ENCODE measurements at places on chromosomes 7 and 10.

DNA sequence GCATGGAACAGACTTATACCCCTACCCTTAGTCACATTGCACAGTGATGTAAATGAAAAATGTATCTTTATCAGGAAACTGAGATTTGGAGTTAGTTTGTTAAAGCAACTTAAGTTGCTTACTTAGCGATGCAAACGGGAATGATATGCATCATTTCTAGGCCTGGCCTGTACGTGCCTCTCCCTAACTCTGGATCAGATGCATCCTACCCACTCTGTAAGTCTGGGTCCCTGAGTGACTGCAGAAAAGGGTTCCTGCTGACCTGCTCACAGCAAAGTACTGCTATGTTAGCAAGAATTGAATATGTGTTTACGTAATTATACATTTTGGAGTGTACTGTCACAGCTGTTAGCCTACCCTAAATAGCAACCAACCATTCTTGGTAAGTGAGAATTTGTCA lies 30.7 kb upstream of the PRTFDC1 start:
- no peak for DNase-seq

DNA sequence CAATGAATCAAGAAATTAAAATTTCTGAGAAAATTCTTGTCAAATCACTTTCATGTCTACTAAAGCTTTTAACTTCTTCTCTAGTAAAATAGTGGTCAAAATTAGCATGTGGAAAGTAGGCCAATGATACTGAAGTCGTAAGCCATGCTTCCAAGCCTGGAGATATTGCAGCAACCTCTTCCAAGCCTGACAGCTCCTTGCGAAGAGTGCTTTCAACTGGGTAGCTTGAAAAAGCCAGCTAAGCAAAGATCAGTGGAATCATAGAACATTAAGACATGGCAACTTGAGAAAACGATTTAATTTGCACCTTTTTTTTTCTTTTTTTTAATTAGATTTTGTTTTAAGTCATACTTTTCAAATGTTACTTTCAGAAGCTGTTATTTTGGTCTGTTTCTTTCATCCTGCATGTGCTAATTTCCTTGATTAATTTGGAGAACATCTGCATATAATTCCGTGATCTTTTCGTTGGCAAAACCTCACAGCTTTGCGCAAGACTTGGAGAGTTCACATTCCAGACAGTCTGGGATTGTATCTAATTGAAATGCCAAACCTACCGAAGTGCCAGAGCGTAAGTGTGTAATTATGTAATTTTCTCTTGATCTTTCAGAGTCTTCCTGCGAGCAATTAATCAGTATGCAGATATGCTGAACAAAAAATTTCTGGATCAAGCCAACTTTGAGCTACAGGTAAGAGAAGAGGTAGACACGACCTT lies 142.2 kb upstream of the INSYN2A start:
- DNase-seq: no peak

- DNase-seq: no peak
Observed at GRCh38 chr10:60082744-60083344, 176.5 kb upstream of the CCDC6 start.

- no peak for DNase-seq
Observed at GRCh38 chr7:45401851-45402250, 172.3 kb upstream of the ADCY1 start.

GRCh38 chr7:106752367-106752766 lies 91.4 kb upstream of the CCDC71L start:
- DNase-seq: no peak

GRCh38 chr7:129205987-129206785 lies 17.8 kb downstream of the SMO start:
- DNase-seq: no peak

- DNase-seq: no peak
Observed at GRCh38 chr10:80536361-80536835, 1.3 kb upstream of the SH2D4B start.

DNA sequence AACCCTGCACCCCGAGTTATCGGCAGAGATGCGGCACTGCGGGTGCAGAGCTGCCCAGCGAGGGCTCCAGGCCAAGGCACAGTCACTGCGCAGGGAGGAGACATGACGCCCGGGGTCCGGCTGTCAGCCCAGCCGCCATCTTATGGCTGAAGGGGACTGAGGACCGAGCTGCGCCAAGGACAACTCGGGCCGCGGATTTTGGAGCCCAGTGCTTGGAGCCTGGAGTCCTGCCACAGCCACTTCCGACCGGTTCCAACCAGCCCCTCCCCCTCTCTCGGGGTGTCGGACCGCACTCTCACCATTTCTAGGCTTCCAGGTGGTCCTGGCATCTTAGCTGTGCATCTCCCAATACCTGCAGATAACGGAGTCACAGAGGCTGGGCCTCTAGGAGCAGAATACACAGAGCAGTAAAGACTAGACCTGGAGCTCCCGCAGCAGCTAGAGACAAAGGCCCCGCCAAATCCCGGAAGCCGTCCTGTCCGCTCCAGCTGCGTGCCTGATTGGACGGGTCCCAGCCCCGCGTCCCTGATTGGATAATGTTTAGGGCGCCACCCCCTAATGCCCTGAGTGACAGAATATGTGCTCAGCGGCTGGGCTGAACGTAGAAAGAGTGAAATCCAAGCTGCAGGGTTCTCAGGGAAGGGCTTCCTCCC lies at the start of gene ZNF680:
ZNF680 (minus strand) TSS at position 446 of the 653 bp plus-strand sequence; CDS start at position 329, 117 bp downstream.
- peak; percentile 97 for DNase-seq

GRCh38 chr7:90271753-90272152 lies 26.8 kb downstream of the CFAP69 start:
- no peak for DNase-seq

GRCh38 chr10:21347043-21347784 lies 178.3 kb downstream of the SKIDA1 start:
- no peak for DNase-seq

GRCh38 chr7:91835826-91836368 lies 44.6 kb downstream of the MTERF1 start:
- DNase-seq: no peak

DNA sequence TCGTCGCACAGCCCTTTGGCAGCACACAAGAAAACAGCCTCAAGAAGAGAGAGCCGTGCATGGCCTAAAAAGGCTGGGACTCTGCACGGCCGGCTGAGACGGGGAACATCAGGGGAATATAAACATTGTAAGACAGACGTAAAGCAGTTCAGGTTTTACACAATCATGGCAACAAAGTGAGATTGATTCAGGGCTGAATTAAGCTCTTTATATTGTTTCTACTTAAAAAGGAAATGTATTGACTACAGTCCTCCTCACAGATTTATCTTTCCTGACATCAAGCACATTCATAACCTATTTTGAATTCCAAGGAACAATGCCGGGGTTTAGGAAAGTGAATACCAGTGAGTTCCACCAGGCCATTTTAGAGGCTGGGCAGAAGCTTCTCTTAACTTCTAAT lies 25.2 kb downstream of the SORBS1 start:
- no peak for DNase-seq

DNA sequence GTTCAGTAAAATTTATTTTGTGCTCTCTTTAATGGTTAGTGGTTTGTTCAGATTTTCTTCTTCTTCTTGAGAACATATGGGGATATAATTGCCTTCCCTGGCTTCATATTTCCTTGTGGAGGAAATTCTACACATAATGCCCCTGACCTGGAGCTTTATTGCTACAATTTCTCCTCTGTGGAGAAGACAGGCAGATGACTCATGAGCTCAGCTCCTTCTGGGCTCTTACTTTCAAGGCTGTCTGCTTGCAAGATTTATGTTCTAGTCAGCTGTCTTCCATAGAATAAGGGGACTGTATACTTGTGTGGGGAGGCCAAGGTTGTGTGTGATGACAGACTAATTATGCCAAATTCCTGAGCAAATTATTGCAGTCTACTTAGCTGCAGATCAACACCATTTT lies 1.6 kb downstream of the LRRD1 start:
- DNase-seq: no peak

DNA sequence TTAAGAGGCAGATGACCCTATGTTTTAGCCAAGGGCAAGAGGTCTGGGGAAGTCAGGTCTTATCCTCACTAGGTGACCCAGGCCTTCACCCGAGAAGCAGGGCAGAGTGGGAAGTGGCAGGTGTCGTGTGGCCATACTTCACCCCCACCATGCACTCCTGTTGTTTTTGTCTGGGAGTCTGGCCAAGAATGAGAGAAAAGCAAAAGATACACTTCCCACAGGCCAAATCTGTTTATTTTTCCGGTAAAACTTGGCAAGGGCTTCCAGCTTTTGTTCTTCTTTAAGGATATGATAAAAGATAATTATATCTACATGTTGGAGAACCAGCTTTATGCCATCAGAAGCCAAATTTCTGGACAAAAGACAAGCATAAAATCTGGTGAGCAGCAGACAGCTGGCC lies 137.4 kb upstream of the CDC14C start:
- DNase-seq: no peak

GRCh38 chr7:158976849-158977593 lies 120.7 kb downstream of the DYNC2I1 start:
- peak; percentile 82 for DNase-seq

GRCh38 chr7:80216996-80217842 lies 82.6 kb downstream of the GNAI1 start:
- no peak for DNase-seq

- no peak for DNase-seq
Observed at GRCh38 chr10:82737549-82737948, 862.6 kb downstream of the NRG3 start.

- peak; percentile 28 for DNase-seq
Observed at GRCh38 chr7:2978408-2978807, 65.3 kb downstream of the CARD11 start.

GRCh38 chr10:97532935-97533671 lies 34.4 kb downstream of the UBTD1 start:
- DNase-seq: no peak

GRCh38 chr10:119309423-119309770 lies 102.0 kb downstream of the GRK5 start:
- no peak for DNase-seq

GRCh38 chr10:82282782-82283456 lies 407.9 kb downstream of the NRG3 start:
- DNase-seq: no peak

DNA sequence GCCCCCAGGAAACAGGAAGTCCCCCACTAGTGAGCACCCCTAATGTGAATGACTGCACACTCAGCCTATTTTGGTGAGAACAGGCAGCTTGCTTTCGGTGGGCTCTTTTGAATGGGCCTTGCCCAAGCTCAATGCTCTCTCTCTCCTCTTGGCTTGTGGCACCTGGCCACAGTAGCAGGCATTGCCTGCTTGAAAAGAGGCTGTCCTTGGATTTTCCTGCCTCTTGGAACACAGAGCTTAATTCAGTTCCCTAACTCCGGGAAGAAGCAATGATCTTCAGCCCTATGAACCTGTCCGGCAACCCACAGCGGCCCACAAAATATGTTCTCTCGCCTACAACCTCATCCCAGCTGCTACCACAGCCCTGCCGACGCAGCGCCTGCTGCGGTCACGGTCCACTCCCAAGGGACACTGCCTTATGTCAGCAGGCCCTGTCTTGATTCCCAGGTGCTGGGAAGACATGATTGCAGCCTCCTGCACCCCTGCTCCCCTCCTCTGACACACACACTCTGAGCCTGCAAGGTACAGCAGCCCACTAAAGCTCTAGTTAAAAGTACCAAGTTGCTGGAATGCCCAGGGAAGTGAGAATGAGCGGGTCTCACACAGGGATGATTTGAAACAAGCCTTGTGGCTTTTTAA lies 715.5 kb upstream of the GALNT17 start:
- DNase-seq: no peak

- no peak for DNase-seq
Observed at GRCh38 chr10:124346831-124347230, 71.9 kb downstream of the OAT start.

- DNase-seq: no peak
Observed at GRCh38 chr10:59580026-59580863, 129.4 kb downstream of the SLC16A9 start.

DNA sequence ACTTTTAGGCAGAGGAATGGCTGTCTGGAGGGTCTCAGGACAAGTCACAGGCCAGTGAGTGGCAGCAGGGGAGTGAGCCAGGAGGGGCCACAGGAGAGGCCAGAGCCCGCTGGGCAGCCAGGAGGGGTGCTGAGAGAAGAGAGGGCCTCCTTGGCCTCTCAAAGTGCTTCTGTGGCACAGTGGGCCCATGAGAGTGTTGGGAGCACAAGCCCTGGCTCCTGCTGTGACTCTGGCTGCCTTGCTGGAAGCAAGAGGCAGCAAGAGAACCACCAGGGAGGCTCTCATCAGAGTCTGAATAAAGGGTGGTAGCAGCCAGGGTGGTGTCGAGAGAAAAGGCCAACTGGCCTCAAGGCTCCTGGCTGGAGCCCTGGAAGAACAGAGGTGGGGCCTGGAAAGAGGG lies 91.1 kb downstream of the VOPP1 start:
- DNase-seq: no peak

DNA sequence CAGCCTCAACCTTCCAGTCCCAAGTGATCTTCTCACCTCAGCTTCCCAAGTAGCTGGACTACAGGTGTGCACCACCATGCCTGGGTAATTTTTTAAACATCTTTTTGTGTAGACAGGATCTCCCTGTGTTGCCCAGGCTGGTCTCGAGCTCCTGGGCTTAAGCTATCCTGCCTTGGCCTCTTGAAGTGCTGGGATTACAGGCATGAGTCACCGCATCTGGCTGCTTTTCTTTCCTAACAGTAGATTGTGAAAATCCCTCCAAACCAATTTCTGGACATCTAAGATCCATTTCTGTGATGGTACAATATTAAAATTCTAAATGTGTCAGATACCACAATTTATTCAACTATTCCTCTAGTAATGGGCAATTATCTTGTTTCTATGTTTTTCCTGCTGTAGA lies 38.7 kb downstream of the RAB18 start:
- no peak for DNase-seq

DNA sequence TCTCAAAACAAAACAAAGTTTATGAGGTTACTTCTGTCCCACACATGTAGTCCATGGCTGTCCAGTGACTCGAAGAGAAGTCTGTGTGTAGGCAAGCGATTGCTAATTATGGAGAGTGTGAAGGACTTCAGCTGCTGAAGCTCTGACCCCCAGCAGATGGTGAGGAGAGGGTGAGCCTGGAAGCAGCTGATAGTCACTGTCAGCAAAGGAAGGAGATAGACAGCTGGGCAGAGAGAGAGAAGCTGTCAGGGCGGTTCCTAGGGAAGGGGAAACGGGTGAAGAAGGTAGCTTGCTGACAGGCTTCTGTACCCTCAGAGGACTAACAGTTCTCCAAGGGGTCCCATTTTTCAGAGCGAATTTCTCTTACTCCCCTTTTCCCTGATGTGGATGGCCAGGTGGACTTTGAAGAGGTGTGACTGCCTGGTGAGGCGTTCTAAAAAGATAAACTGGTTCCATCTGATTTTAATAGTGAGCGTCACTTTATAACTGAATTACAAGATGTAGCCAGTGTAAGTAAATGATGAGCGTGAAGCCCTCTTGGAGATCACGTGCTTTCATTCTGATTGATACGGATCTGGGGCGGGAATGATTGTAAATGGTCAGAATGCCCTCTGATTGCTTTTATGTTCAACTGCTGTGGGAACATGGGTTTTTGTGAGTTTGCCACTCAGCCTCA lies 12.1 kb downstream of the ZSCAN21 start:
- no peak for DNase-seq

Measured in left ventricle myocardium inferior (tissue), 1 donor.